ENCODE measurements at places on chromosomes 16 and 17. TPM values are rescaled to one million over a fixed set of nuclear protein-coding genes. Genes with fewer than 3 reads are reported as not detected.

Gene TSNAXIP1
- 4.5 TPM for total RNA-seq

Gene TEX14
- under 0.01 TPM for total RNA-seq

Gene DHX40
- 75.0 TPM for total RNA-seq

Gene TRPV3
- 0.82 TPM for total RNA-seq

Gene ERN2
- total RNA-seq = not detected

DNA sequence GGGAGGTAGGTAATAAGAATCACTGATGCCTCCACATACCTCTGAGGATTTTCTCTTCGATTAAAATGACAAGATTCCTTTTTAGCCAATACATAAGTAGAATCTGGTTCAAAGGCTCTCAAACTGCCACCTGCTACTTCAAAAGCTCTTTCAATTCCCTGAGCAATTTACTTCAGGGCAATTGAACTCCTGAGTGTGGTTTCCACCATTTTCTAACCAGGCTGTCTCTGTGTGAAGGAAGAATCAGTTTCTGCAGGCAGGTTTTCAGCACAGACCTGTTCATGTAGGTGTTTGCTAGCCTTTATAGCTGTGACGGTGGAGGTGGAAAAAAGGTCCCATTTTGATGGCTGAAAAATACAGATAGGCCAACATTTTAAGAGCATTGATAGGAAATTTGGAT, 18.2 kb upstream of the HS3ST3B1 start:
- no peak for DNase-seq

GRCh38 chr16:85103114-85104079, 8.9 kb downstream of the CIBAR2 start:
- no peak for DNase-seq

- peak; percentile 80 for DNase-seq
These were observed at the start of gene GPRC5B for GRCh38 chr16:19884611-19885450. TSS of gene GPRC5B (minus strand) at chr16:19884848. CDS start at chr16:19872845, 12,003 bp downstream.

GRCh38 chr16:68605746-68606145, 39.4 kb upstream of the CDH3 start:
- no peak for DNase-seq

- no peak for DNase-seq
These were observed 232.5 kb upstream of the ZFHX3 start for GRCh38 chr16:73280388-73280787.

- no peak for DNase-seq
These were observed 3.8 kb downstream of the CBX4 start for GRCh38 chr17:79835470-79835899.

- DNase-seq = peak; percentile 63
These were observed 98.3 kb downstream of the PITPNC1 start for GRCh38 chr17:67475161-67475937.

DNA sequence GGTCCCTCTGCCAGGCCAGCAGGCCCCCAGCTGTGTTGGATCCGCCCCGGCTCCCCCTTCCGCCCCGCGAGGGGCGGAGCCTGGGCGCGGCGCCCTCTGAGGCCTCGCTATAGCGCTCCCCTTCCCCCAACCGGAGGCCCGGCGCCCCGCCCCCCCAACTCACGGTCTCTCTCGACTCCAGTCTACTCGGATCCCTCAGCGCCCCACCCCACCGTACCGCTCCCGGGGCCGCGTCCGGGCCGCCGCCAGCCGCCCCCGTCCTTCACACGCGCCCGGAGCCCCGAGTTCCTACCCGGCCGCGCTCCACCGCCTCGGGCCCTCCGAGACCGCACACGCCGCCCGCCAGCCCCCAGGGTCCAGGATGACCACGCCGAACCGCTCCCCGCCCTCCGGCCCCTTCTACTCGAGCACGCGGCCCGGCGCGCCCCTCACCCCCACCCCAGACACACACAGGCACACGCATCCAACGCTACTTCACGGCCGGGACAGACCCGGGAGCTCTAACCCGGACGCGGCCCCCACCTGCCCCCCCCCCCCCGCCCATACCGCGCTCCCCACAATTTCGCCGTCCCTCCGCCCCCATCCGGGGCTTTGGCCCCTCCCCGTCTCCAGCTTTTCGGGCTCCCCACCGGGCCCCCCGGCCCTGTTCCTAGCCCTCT, 1.4 kb downstream of the PHF23 start:
- peak; percentile 76 for DNase-seq

DNA sequence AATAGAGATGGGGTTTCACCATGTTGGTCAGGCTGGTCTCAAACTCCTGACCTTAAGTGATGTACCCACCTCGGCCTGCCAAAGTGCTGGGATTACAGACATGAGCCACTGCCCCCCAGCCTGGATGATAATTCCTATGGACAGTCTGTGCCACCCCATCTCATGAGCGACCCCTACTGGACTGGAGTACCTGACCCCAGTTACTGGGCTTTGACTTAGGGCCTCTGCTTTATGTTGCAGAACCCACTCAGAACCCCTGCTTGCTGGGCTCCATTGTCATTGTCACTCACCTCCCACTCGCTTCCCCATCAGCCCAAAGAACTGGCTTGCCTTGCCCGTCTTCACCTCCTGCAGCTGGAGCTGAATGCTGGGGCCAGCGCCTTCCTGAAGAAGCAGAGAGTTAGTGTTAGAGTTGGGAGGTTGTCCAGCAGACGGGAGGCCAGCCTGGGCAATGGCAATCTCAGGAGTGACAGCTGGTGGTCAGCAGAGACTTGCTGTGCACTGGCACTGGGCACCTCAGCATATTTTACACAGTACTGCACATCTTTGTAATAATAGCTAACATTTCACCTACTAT, 4.0 kb downstream of the TAC4 start:
- DNase-seq = no peak

- DNase-seq = no peak
These were observed 5.8 kb upstream of the ZDHHC7 start for GRCh38 chr16:85017151-85017550.

Data from frontal cortex (tissue), 4 donors.